ENCODE measurements at places on chromosomes 12 and 14.
A peak's percentile ranks its signal among the peaks of the same experiment; 100 is the strongest.

DNA sequence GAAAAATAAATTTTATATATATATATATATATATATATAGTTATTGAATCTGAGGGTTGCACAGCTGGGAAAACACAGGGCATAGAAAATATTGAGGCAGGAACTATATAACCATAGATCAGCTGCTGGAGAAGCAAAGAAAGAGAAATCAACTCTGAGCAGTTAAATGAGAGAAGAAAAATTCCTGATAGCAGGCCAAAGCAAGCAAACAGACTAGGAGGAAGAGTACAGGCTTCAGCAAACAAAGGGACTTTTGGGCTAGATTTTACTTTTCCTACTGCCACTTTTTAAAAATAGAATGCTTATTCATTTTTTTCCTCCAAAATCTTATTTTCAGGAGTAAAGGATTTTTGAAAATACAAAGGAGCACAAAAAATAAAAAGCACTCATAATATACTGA lies 216.0 kb upstream of the PRKD1 start:
- peak; percentile 23 for DNase-seq

- no peak for DNase-seq
Measured at GRCh38 chr12:49368240-49368600, 958 bp downstream of the SPATS2 start.

DNA sequence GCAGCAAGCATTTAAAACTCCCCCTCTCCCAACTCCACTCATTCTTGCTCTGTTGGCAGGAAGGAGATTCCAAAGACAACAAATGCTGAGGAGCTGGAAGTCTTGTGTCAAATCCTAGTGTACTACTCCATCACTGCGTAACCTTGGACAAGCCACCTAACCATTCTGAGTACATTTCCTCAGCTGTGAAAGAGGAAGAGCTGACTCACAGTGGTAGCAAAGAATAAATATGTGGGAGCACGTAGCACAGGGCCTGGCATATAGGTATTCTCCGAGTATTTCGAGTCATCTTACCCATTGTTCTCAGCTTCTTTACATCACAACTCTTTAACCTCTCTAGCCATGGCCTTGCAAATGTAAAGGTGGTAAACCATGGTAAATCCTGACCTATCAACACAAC lies 28.7 kb downstream of the EGLN3 start:
- no peak for DNase-seq

DNA sequence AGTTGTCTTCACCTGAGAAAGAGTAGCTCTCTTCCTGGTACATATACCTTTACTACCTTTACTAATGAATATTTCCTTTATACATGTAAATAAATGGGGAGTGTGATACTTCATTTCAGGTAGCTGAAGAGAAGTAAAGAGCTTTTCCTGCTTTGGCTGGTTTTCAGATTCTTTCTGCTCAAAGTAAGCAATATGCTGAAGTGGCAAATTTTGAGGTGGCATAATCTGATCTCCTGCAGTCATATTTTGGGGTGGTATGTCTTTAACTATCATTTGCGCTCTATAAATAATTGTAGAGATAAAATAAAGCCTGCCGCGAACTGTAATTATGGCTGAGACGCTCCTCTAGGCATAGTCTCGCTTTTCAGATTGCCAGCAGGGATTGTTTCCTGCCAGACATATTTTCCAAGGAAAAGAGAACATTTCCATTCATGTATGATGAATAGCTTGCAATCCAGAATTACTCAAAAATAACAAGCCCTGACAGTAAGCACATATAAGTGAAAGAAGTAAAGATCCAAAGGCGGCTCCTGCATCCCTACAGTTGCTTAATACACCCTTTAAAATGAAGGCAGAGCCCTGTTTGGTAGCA lies 200.7 kb downstream of the C12orf50 start:
- no peak for DNase-seq

DNA sequence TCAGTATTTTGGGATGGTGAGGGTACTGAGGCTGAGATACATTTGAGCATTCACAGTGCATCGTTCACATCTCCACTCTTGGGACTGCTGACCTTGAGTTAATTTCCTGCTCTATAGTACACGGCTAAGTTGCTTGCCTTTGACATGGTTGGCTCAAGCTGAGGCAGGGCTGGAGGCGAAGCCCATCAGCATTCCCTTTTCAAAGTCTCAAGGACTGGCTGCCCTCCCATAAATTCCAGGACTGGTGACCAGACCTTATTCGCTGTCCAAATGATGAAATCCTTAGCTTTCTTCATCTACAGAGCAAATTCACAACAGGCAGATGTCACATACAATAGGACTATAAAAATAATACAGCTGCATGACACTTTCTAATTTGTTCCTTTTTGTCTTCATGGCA lies 85.9 kb downstream of the SSPN start:
- DNase-seq: peak; percentile 79

- DNase-seq: no peak
Measured at GRCh38 chr12:13713556-13714410, 267.6 kb downstream of the GRIN2B start.

- DNase-seq: peak; percentile 85
Measured at GRCh38 chr12:46549527-46550265, 177.1 kb upstream of the SLC38A2 start.

GRCh38 chr12:80776706-80777105 lies 60.0 kb downstream of the MYF5 start:
- no peak for DNase-seq

Measured in AG10803 (cell line).